ENCODE measurements at places on chromosomes 7 and 10.
A peak's percentile ranks its signal among the peaks of the same experiment; 100 is the strongest.

GRCh38 chr10:84452003-84452402 lies 123.6 kb downstream of the CCSER2 start:
- no peak for DNase-seq

DNA sequence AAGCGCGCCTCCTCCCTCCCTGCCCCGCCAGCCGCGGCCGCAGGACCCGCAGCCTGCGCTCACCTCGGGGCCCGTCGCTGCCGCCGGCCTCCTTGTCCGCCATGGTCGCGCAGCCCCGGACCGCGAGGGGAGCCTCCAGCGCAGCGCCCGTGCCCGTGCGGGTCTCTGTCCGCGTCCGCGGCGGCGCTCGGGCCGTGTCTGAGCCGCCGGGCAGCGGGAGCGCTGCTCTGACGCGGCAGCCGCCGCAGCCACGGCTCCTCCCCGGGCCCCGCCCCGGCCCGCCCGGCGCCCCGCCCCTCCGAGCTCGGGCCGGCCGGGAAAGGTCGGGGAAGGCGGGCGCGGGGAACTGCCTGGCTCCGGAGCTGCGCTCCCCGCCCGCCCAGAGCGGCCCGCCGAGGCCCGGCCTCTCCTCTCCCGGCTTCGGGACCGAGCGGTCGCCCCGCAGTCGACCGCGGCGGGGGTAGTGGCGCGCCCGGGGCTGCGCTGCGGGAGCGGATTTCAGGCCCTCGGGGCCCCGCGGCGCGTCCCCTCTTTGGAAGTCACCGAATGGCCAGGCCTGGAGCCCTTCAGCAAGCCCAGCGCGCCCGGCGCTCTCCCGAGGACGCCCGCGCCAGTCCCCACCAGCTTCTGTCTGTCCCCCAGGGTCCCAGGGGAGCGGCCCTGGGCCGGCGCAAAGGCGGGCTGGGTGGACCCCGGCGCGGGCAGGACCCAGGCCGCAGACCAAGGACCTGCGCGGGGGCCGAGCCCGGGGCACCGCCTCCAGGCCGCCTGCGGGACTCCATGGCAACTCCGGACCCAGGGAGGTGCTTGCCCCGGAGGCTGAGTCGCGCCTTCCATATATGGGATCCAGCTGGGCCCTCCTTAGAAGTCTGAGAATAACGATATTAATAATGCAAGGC lies at the start of gene HSPA12A:
HSPA12A (minus strand) TSS at position 200 of the 899 bp plus-strand sequence; CDS start at position 103, 97 bp downstream.
- DNase-seq, result peak; percentile 76

GRCh38 chr10:60896033-60896432 lies 48.0 kb downstream of the RHOBTB1 start:
- no peak for DNase-seq

DNA sequence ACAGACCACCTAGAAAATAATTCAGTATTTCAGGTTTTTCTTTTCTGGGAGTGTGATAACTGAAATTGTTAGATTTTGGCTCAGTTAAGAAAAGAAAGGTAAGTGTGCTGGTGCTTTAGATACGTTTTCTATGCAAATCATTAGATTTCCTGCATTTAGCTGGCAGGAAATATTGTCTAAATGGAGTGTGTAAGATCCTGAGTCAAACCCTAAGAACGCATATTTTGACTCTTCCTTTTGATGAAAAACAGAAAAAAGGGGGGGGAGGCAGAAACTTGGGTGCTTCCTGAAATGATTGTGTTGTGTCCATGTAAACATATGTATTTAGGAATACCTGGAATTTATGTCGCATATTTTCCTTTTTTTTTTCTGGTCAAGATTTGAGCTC lies 1.2 kb downstream of the GRK5 start:
- no peak for DNase-seq

GRCh38 chr10:104045151-104046089 lies 40.3 kb downstream of the COL17A1 start:
- DNase-seq, result peak; percentile 86

- DNase-seq, result no peak
Measured at GRCh38 chr7:44210107-44210506, 9.3 kb downstream of the YKT6 start.

DNA sequence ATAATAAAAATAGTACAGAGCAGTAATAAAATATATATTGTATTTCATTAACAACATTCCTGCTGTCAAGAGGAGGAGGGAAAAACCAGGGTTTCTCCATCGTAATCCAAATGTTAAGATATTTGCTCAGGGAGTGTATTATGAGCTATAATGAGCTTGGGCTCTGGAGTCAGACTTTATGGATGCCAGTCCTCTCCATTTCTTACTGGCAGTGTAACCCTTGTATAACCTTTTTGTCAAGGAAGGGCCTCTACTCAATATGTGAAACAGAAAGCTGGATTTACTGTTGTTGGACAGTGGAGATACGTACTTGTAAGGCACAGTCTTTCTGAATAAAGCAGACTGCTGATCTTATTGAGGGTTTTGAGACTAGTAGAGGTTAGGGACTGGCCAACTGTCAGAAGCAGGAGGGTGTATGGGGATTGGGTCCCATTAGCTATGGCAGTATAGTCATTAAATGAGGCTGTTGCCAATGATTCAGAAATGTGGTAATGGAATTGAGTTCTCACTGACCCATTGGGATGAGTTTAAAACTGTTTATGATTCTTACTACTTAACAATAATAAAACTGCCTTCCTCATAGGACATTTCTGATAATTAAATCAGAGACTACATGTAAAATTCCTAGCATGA lies 56.5 kb downstream of the ZNF277 start:
- DNase-seq, result no peak

DNA sequence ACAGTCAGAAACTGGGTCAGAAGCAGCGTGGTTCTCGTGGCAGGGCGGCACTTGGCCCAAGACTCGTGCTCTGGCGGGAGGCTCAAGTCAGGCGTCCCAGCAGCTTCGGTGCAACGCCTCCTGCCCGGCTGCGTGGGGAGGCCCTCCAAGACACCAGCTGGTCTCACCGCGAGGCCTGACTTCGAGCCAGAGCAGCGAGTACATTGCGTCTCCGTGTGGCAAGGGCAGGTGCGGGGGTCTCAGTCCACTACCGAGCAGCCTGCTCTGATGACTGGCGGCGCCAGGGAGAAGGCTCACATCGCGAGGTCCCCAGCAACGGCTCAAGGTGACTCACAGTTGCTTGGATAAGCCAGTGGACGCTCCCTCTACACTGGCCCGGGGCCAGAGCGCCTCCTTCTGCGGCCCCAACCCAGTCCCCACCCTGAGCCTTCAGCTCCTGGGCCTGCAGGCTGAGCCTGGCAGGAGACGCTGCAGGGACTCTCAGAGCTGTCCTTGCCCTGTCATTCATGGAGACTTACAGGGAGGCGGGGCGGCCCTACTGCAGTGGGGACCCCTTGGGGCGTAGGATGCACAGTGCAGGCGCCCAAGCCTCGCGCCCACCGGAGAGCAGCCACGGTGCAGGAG lies 41.9 kb upstream of the PRKAR1B start:
- DNase-seq, result no peak

DNA sequence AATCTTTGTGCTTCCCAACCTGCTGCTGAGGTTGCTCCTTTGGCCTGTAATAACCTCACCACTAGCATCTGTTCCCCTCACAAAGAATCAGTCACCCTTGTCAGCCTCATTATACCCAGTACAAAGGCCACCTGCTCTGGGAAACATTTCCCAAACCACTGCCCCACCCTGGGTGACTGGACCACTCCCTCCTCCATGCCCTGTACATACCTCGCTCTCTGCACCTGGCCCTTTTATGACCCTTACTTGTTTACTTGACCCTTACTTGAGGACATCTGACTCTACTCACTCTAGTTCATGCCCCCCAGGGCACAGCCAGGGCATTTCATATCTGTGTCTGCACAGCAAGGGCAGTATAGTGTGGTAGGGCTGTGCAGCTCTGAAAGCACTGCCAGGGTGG lies 21.4 kb upstream of the AOC1 start:
- DNase-seq, result no peak

DNA sequence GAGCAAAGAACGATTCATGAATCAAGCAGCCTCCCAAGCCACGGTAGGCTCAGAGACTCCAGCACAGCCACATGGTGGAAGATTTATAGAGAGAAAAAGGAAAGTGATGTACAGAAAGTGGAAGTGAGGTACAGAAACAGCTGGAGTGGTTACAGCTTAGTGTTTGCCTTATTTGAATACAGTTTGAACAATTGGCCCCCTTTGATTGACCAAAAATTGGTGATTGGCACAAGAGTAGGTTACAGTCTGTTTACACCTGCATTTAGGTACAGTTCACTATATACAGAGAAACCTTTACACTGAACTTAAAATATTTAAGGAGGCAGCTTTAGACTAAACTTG lies 136.4 kb upstream of the ASAH2 start:
- DNase-seq, result no peak

DNA sequence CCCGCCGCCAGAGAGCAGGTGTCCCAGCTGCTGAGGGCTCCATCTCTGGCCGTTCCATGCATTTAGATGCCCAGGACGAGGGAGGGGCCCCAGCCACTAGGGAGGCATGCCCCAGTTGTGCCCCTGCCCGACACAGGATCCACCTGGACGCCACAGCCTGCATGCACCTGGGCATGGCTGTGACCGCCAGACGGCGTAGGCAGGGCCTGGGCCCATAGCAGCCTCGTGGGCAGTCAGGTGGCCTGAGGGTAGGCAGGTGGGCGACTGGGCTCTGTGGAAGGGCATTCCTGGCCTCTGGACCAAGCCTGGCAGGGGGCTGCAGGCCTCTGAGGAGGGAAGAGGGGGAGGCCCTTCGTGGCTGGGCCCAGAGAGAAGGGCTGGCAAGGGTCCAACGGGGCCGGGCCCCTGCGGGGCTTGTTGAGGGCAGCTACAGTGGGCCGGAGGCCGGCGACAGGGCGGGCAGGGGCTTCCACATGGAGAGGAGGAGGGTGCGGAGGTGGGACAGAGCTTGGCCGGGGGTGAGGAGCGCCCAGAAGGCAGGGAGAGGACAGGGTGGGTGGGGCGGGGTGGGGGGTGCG lies 76.0 kb upstream of the NKX6-2 start:
- no peak for DNase-seq

DNA sequence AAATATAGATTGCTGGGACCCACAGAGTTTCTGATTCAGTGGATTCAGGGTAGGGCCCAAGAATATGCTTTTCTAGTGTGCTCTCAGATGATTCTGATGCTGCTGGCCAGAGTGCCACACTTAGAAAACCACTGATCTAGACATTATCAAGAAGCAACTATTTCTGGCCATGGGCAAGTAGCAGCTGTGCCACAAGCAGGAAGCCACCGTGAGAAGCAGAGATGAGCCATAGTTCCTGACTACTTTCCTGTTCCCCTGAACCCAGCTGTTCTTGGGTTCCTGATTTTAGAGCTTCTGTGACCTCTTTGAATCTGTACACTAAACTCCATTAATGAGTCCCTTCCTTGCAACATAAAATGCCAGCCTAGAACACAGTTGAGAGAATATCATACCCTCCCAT lies 38.1 kb upstream of the PIK3AP1 start:
- no peak for DNase-seq

DNA sequence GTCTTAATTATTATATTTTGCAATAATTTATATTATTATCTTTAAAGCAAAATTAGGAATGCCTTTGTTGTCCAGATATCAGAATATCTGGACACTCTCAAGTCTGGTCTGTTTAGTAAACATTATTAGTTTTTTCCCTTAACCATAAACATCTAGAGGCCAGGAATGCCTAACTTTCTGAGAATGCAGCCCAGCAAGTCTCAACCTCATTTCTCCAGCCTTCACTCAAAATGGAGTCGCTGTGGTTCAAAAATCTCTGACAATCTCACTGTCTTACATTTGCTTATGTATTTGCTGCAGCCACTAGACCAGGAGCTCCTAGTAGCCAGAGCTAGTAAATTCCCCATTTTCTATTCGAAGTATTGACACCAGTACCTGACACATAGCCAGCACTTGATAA lies 49.7 kb upstream of the INHBA start:
- DNase-seq, result no peak

DNA sequence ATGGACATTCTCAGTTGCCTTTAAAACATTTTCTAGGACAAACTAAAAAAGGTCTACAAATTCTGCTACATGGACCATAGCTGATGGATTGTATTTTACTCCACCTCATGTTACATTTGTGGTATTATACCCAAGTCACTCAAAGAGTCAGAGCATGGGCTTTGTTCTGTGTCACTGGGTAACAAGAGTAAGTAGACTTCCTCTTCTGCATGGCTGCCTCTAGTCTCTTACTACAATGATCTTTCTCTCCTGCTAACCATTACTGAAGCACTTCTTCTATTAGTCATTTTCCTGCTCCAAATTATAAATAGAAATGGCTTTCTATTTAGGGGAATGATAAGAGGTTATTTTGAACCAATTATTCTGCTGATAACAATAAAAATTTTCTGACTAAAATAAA lies 727.4 kb upstream of the NRP1 start:
- no peak for DNase-seq

DNA sequence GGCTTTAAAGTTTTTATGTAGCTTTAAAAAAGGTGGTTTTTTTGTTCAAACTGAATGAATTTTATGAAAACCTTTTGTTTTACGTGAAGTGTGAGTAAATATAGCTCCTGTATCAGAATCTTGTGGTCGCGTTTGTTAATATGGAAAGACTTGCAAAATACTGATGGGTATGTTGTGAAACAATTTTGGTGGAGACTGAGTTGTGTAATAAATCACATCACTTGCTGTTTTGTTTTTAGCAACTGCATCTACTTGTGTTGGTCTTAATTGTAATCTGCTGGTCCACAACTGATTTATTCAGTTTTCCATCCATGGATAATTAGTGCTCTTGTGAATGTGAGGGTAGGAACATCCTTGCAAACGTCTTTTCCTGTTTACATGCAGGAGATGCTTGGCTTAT lies 10.5 kb downstream of the PLXDC2 start:
- no peak for DNase-seq

DNA sequence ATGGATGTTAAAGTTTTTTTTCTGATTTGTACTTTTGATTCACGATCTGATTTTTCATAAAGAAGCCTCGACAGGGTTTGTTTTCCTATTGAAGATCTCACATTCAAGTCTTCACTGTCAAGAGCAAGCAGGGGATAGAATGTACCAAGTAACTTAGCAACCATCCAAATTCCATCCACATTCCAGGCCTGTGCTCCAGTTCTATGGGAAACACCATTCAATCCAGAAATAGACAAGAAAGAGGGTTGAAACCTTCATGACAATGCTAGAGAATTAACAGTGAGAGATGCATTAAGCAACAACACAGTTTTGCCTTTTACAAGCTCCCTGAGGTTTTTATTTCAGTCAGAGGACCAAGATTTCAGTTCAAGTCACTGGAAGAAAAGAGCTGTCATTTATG lies 300.2 kb downstream of the NEBL start:
- no peak for DNase-seq

DNA sequence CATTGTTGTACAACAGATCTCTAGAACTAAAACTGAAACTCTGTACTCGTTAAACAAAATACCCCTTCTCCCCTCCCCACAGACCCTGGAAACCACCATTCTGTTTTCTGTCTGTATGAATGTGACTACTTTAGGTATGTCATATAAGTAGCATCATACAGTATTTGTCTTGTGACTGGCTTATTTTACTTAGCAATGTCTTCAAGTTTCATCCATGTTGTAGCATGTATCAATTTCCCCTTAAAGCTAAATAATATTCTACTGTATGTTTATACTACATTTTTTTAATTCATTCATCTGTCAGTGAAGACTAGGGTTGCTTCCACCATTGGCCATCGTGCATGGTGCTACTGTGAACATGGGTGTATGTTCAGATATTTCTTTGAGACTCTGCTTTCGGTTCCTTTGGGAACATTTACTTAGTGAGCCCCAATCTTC lies 71.2 kb upstream of the RPA3 start:
- DNase-seq, result no peak

Measured in A549 (cell line).